Hematopoietic multipotent progenitor cell treated with erythropoietin and hydrocortisone succinate and interleukin-3 and kit ligand, for 6 days (in vitro differentiated cells): ENCODE measurements at places on chromosomes 1 and 21.

DNA sequence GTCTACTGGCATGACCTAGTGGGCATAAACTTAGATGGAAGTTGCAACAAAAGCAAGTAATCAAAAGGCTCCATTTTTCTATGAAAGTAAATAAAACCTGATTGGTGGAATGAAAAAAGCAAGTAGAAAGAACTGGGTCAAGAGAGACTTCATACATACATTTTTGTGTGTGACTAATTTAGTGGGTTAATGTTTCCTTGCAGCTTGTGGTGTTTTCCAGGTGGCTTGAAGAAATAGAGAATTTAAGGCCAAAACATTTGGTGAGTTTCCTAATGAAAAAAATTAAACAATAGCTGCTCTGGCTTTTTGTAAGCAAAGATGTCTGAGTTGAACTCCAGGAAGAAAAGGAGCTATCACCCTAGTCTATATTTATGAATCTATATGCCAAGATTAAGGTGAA is 71.0 kb downstream of the ZC3H11B start:
- DNase-seq: no peak

DNA sequence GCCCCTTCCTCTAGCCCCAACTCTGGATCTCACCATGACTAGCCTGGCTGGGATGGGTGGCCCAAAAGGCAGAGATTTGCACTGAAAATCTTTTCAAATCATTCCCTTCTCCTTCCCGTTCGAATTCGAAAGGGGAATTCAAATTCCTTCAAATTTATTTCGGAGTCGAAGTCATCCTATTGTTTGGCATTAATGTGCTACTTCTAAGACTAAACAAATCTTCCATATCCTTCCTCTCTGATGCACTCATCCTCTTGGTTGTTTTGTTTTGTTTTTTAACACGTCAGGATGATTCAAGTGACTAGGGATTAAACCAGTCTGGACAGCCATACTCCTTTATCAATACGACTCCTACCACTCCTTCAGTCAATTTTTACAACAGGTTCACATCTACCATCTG is 95.5 kb upstream of the SGIP1 start:
- DNase-seq: no peak

DNA sequence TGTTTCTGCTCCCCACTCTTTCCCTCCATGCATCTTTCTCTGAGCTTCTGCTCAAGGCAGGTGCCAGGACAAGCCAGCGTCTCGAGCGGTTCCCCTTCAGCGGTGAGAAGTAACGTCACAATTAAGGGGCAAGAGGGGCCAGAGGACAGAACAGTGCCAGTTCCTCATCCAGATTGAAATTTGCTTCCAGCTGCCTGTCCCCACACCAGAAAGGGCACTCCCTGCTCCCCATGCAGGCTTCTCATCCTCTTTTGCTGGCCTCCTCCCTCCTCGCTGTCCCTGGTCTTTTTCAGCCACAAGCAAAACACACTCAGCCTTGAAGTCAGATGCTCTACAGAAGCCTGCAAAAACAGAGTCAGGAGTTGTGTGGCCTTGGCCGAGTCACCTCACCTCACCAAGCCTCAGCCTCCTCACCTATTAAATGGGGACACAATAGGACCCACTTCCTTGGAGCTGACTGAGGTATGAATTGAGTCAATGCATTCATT is 35.0 kb upstream of the ECE1 start:
- peak; percentile 44 for DNase-seq

- no peak for DNase-seq
These were observed 2.7 kb downstream of the ATF3 start for GRCh38 chr1:212611000-212611948.

- no peak for DNase-seq
These were observed 73.5 kb upstream of the RUNX3 start for GRCh38 chr1:25003457-25004190.

GRCh38 chr1:199698222-199698621 is 329.3 kb upstream of the NR5A2 start:
- no peak for DNase-seq

DNA sequence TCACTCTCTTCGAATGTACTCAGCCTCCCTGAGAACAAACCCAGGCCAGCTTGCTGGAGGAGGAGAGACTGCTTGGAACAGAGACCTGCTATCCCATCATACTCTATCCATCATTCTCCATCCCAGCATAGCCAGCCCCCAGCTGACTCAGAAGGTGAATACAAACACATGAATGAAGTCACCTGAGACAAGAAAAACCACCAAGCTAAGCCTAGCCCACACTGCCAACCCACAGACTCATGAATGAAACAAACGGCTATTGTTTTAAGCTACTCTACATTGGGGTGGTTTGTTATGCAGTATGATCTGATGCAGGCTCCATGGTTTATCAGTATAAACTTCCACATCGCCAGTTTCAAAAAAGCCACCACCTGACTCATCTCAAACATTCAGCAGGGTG is 395.6 kb downstream of the SETD4 start:
- DNase-seq: no peak

GRCh38 chr1:38746941-38747600 is 112.5 kb downstream of the RRAGC start:
- no peak for DNase-seq

GRCh38 chr1:19057784-19058475 is 101.5 kb upstream of the IFFO2 start:
- no peak for DNase-seq

DNA sequence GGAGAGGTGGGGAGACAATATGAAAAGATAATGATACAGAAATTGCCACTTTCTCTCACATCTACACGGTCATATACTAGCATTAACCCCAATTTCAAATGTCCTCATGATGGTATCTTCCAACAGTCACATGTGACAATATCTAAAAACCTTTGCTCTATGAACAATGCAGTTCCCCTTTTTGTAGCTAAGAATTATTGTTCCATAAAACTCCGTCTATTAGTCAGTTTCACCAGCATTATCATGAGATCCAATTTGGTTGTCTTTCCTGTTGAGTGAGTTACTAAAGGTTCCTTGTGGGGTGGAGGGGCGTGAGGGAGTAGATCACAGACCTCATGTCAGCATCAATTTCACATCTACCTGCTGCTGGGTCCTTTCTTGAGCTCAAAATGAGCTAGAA is 1.7 kb downstream of the TIAM1 start:
- DNase-seq: peak; percentile 32

DNA sequence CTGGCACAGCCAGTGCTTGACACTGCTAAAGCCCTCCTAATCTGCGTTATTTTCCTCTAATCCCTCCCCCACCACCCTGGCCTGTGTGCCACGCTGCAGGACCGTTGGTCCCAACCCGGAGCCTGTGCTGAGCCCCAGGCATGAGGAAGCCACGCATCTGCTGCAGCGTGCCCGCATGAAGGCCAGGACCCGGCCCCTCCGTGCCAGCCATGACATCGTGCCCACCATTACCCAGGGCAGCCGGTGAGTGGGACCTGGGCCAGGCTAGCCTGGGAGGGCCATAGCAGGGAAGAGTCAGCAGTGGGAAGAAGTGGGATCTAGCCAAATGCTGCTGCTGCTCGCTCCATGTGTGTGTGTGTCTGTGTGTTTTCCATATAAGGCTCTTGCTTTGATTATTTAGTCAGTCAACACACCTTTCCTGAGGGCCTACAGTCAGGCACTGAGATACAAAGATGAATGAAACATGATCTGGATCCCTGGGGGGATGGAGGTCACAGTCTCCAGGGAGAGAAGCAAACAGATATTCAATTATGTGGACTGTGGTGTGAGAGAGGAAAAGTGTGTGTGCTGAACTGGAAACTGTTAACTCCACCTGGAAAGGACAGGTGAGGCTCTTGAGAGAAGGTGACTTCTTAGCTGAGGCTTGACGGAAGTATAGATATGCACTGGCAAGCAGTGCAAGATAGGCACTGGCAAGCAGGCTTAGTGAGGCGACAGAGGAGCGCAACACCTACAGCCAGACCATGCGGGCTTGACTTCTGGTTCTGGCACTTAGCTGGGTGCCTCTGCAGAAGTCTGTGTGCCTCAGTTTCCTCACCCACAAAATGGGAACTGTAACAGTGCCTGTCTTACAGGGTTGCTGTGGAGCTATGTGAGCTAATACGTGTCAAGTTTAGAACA is 15.9 kb downstream of the KIAA1614 start:
- no peak for DNase-seq

GRCh38 chr1:211944733-211945500 is 90.4 kb downstream of the INTS7 start:
- no peak for DNase-seq

DNA sequence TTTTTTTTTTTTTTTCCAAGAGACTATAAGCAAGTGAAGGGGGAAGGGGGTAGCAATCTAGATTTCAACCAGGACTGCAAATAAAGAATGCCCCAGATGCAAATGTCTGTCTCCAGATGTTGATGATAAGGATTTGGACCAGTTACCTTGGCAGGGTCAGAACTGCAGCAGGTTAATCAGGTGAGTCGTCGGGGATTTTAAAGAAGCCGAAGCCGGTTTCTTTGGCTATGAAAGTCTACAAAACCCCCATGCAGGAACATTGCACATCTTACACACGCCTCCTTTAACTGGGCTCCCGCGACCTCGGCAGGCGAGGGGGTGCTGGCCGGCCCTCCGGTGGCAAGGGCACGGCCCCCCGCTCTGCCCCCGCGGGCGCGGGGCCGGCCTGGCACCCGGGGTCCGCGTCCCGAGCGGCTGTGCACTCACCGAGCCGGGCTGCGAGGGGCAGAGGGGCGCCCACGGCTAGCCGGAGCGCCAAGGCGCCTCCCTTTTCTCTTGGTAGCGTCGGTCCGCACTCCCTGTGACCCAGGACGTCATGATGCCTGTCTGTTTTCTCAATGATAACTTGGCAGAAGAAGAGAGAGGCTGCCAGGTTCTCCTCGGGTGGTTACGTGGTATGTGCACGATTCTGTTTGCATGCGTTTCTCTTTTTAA is 366.3 kb upstream of the ESRRG start:
- no peak for DNase-seq

DNA sequence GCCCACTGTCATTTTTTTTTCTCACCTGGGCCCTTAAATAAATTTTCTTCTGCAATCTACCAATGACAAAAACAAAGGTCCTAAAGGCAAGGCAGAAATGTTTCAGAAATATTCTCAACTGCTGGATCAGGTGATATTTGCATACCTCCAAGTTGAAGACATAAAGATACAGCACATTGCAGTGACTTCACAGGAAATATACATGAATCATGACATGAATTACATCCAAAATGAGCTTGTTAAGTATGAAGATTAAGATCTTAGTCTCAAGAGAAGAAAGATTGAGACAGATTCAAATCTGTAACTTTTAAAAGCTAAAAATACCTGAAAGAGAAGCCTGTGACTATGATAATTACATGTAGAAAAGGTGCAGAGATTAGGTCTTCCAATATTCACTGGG is 207.8 kb downstream of the SIPA1L2 start:
- no peak for DNase-seq

GRCh38 chr1:9439074-9439761 is 100.0 kb upstream of the SLC25A33 start:
- DNase-seq: peak; percentile 34

DNA sequence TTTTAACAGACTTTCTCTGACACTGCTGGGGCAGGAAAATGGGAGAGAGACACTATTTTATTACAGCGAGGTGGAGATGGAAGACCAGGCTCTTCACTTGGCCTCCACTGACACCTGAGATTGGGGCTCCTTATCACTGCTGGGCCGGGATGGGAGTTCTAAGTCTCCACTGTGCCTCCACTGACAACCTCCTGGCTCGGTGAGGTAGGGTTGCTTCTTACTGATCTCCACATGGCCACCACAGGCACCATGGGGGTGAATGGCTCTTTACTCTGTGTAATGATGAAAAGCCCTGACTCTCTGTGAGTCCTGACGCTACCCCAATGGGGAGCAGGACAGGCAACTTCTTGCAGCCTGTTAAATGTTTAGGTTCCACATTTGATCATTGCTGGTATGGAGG is 67.7 kb downstream of the ATP1A1 start:
- no peak for DNase-seq

GRCh38 chr1:38274974-38275373 is 228.4 kb upstream of the POU3F1 start:
- DNase-seq: no peak

- DNase-seq: no peak
These were observed 22.4 kb upstream of the ACTN2 start for GRCh38 chr1:236663934-236664333.

- no peak for DNase-seq
These were observed 29.9 kb upstream of the DDAH1 start for GRCh38 chr1:85494904-85495266.

DNA sequence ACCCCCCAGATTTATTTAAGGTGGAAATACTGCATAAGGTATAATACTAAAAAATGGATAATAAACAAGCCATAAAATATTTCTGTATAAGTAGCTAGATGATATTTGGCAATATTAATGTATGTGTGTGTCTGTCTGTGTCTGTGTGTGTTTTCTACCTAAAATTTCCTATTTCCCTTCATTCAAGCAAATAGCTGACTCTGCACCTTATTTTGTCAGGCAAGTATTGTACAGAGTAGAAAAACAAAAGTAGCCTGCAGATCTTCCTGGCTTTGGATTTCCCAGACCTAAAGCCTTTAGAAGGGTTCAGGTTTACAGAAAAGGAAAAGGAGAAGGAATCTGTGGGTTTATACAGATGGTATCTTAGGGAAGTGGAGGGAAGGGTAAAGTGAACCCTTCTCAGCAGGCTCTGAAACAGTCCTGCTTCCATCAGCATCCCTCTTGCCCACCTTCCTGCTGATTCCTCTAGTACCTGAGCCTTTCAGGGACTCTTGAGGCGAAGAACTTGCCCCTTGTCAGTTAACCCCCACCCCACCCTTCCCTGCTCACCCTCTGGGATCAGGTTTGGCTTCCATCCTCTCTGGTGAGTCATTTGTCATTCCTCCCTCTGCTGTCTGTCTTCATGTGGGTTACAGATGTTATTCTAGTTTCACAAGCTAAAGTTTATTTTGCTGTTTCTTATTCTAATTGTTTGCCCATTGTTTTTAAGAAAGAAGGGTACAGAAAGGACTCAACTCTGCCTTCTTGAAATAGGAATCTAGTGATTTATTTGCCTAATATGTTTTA is 21.7 kb upstream of the RGS16 start:
- no peak for DNase-seq

GRCh38 chr1:50959303-50959912 is 659 bp downstream of the FAF1 start:
- peak; percentile 69 for DNase-seq

DNA sequence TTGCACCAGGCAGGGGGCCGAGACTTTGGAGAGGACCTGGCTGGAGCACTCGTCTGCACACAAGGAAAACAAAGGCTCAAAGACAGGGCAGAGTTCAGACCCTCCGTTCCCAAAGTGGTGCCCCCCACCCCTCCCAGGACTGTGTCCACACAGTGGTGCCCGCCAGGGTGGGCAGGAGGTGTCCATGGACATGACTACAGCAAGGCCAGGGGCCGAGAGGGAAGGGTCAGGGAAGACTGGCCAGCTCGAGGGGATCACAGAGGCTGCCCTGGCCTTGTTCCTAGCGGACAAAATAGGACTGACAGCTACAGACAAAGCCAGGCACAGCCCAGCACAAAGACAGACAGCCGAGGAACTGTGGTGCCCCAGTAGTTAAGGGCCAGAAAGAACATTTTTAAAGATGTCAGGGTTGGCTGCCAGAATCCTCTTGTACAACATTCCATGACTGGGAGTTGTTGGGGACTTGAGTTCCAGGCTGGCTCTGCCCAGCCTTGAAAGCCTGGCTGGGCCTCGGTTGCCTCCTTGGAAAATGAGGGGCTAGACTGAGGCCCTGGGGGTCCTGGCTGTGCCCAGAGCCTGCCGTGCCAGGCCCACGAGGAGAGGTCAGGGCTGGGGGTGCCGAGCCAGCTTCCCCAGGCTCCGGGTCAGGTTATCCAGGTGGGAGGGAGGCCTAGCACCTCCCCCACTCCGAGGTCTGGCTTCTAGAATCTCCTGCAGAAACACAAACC is 63.7 kb downstream of the SLX9 start:
- no peak for DNase-seq

- peak; percentile 36 for DNase-seq
These were observed 150.0 kb downstream of the TPR start for GRCh38 chr1:186225096-186225495.
